NCI-H1436 (cell line): ENCODE measurements at places on chromosomes 12 and 14.

- DNase-seq: no peak
These were observed 6.2 kb downstream of the ACSM4 start for GRCh38 chr12:7310070-7310469.

GRCh38 chr14:50882932-50883826 lies 11.3 kb downstream of the ABHD12B start:
- no peak for DNase-seq

DNA sequence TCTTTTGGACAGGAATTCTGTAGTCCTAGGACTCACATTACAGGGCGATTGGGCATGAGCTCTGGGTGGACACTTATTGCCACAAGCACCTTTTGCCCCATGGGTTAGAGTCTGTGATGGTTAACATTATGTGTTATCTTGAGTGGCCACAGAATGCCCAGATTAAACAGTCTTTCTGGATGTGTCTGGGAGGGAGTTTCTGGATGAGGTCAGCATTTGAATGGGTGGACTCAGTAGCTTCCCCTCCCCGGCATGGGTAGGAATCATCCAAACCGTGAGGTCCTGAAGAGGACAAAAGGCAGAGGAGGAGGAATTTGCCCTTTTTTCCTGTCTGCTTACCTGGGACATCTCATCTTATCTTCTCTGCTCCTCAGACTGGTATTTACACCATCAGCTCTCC lies 85.6 kb downstream of the BMP4 start:
- no peak for DNase-seq

- DNase-seq: no peak
These were observed 287.0 kb downstream of the RERGL start for GRCh38 chr12:17802657-17803641.
